ENCODE measurements at places on chromosomes 6 and 20.

DNA sequence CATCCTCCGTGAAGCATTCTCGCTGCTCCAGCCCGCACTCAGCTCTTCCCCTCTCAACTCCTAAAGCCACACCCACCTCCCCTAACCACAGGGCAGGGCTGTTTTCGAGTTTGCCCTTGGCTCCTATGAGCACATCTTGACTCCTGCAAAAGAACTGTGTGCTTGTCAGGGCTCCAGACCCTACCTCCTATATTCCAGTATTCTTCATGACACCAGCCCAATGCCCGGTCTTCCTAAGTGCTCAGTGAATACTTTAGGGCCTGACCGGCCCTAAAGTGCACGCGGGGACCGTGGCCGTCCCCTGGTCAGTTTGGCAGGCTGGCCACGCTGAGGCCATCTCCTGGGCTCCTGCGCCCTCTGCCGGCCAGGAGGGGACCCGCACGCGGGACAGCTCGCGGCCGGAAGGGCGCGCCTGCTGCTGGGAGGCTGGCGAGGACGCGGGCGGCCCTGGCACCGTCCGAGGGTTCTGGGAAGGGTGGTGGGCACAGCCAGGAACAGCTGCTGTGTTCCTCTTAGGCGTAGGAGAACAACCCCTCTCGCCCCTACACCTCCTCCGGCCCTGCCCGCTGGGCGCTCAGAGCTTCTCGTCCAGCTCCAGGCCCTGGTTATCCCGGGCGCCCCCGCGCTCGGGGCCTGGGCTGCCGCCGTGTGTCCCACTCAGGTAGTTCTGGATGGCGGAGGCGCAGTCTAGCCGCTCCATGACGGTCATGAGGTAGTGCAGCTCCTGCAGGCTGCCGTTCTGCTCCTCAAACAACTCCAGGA, 11.0 kb downstream of the UNC5CL start:
- peak overlapping the region; percentile 74 for H3K27ac ChIP-seq
- peak; percentile 89 for DNase-seq
- H3K4me1 ChIP-seq: peaks cover 20% of the 10 kb centered on the region
- H3K27me3 ChIP-seq: no peaks in the 10 kb centered on the region

GRCh38 chr6:106254636-106255035, 70.9 kb downstream of the ATG5 start:
- no peak overlapping the region for H3K4me3 ChIP-seq
- H3K4me1 ChIP-seq: peaks cover 42% of the 10 kb centered on the region
- peaks cover 17% of the 10 kb centered on the region for H3K36me3 ChIP-seq
- DNase-seq: no peak
- H3K27ac ChIP-seq: no peak overlapping the region

GRCh38 chr6:30845183-30845582, 39.1 kb upstream of the DDR1 start:
- no peaks in the 10 kb centered on the region for H3K27me3 ChIP-seq
- no peak for DNase-seq
- H3K4me3 ChIP-seq: no peak overlapping the region

- no peak overlapping the region for H3K27ac ChIP-seq
- no peak overlapping the region for H3K4me3 ChIP-seq
- H3K36me3 ChIP-seq: no peaks in the 10 kb centered on the region
- no peaks in the 10 kb centered on the region for H3K4me1 ChIP-seq
Measured at GRCh38 chr20:23670361-23670760, 18.5 kb downstream of the CST4 start.

DNA sequence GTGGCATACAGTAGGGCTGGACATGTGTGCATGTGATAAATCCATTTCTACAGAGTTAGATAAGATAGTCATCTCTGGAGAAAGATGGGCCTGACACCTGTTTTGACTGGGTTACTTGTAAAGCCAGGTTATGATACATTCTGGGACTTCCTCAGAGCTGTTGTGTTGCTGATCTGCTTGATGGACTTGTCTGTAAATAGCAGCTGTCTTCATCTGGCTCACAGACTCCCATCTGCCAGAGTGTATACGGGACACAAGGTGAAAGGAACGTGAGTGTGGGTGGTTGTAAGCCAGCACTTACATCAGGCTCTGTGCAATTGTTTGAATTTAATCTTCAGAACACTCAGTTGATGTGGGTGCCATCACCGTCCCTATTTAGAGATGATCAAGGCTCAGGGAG, 49.8 kb downstream of the ZDHHC14 start:
- DNase-seq: no peak
- peak overlapping the region; percentile 68 for H3K27ac ChIP-seq
- no peak overlapping the region for H3K4me3 ChIP-seq

GRCh38 chr6:45577836-45578504, 200.2 kb upstream of the SUPT3H start:
- no peak for DNase-seq
- no peak overlapping the region for H3K27ac ChIP-seq
- no peaks in the 10 kb centered on the region for H3K27me3 ChIP-seq
- H3K36me3 ChIP-seq: no peaks in the 10 kb centered on the region

GRCh38 chr6:90952176-90952575, 365.3 kb upstream of the MAP3K7 start:
- no peak overlapping the region for H3K27ac ChIP-seq
- no peaks in the 10 kb centered on the region for H3K36me3 ChIP-seq
- DNase-seq: no peak
- H3K4me3 ChIP-seq: no peak overlapping the region
- H3K27me3 ChIP-seq: peaks cover 2% of the 10 kb centered on the region

- H3K27me3 ChIP-seq: no peaks in the 10 kb centered on the region
- H3K4me1 ChIP-seq: peaks cover 3% of the 10 kb centered on the region
- peaks cover 17% of the 10 kb centered on the region for H3K36me3 ChIP-seq
- no peak for DNase-seq
- no peak overlapping the region for H3K4me3 ChIP-seq
- H3K27ac ChIP-seq: no peak overlapping the region
Measured at GRCh38 chr6:57421503-57421902, 104.1 kb downstream of the PRIM2 start.

DNA sequence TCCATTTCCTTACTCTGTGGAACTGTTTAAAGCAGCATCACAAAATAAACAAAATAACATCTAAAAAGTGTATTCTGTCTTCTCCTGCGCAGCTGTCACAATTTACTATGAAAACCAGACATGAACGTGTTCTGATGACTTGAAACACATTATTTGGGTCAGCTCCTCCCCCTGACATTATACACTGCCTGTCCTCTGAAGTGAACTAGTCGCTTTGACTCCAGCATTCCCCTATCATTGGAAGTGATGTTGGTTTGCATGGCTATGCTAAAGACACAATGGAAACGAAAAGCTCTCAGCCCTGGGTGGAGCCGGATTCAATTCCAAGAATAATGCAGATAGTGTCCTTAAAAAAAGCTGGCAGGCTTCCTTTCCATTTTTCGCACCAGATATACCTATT, 125.9 kb downstream of the FYN start:
- no peak for DNase-seq
- H3K27me3 ChIP-seq: no peaks in the 10 kb centered on the region
- H3K4me3 ChIP-seq: peak overlapping the region; percentile 0
- peaks cover 95% of the 10 kb centered on the region for H3K36me3 ChIP-seq
- peak overlapping the region; percentile 86 for H3K27ac ChIP-seq
- H3K4me1 ChIP-seq: peaks cover 91% of the 10 kb centered on the region

DNA sequence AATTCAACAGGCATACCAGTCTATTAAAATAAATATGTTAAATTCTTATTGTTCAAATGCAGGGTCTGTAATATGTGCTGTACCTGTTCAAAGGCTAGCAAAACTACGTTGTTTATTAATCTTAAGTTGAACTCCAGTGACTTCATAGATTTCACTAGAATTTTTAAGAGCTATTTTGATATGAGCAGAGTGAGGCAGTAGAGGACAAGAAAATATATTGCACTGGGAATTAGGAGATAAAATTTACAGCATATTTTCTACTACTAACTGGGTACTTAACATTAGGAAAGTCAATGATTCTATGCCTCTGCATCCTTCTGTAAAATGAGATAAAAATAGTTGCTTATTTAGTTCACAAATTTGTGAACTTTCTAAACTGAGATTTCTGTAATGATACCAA, 162.2 kb upstream of the BMP5 start:
- H3K36me3 ChIP-seq: no peaks in the 10 kb centered on the region
- no peak for DNase-seq
- no peaks in the 10 kb centered on the region for H3K27me3 ChIP-seq
- no peak overlapping the region for H3K4me3 ChIP-seq
- no peak overlapping the region for H3K27ac ChIP-seq

- no peak overlapping the region for H3K4me3 ChIP-seq
- H3K4me1 ChIP-seq: peaks cover 2% of the 10 kb centered on the region
- peaks cover 51% of the 10 kb centered on the region for H3K27me3 ChIP-seq
- H3K36me3 ChIP-seq: no peaks in the 10 kb centered on the region
Measured at GRCh38 chr6:112308476-112308875, 38.7 kb upstream of the RFPL4B start.

DNA sequence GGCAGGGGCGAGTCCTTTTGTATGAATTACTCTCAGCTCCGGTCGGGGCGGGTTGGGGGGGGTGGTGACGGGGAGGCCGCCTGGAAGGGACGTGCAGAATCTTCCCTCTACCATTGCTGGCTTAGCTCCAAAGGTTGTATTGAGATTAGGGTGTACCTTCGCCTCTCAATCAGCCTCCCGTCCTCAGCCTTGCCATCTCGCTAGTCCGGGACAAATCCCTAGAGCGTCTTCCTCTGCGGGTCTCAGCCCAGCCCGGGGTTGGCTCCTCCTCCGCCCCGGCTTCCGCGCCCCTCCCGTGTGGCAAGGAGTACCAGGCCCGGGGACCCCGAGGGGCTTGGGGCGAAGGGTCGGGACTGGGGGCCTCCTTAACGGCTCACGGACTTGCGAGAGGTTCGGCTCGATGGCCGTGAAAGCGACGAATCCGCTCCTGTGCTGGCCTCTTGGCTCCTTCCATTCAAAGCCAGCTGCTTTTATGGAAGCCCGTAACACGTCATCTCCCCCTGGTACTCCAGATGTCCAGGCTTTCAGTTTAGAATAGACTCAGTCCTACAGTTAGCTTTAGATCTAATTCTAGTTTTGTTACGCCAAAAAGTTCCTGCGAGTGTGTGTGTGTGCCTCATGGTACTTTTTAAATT, 636 bp upstream of the EEF1A1 start:
- peak; percentile 91 for DNase-seq
- H3K27ac ChIP-seq: peak overlapping the region; percentile 99
- peaks cover 74% of the 10 kb centered on the region for H3K36me3 ChIP-seq

GRCh38 chr6:157058574-157058973, 264.7 kb downstream of the TMEM242 start:
- no peak overlapping the region for H3K4me3 ChIP-seq
- H3K4me1 ChIP-seq: peaks cover 68% of the 10 kb centered on the region
- H3K27me3 ChIP-seq: no peaks in the 10 kb centered on the region
- no peak for DNase-seq
- peak overlapping the region; percentile 49 for H3K27ac ChIP-seq
- peaks cover 11% of the 10 kb centered on the region for H3K36me3 ChIP-seq

GRCh38 chr20:20786428-20786827, 74.0 kb upstream of the RALGAPA2 start:
- H3K36me3 ChIP-seq: no peaks in the 10 kb centered on the region
- no peak for DNase-seq
- no peak overlapping the region for H3K27ac ChIP-seq
- H3K4me3 ChIP-seq: no peak overlapping the region
- peaks cover 7% of the 10 kb centered on the region for H3K27me3 ChIP-seq
- H3K4me1 ChIP-seq: no peaks in the 10 kb centered on the region

DNA sequence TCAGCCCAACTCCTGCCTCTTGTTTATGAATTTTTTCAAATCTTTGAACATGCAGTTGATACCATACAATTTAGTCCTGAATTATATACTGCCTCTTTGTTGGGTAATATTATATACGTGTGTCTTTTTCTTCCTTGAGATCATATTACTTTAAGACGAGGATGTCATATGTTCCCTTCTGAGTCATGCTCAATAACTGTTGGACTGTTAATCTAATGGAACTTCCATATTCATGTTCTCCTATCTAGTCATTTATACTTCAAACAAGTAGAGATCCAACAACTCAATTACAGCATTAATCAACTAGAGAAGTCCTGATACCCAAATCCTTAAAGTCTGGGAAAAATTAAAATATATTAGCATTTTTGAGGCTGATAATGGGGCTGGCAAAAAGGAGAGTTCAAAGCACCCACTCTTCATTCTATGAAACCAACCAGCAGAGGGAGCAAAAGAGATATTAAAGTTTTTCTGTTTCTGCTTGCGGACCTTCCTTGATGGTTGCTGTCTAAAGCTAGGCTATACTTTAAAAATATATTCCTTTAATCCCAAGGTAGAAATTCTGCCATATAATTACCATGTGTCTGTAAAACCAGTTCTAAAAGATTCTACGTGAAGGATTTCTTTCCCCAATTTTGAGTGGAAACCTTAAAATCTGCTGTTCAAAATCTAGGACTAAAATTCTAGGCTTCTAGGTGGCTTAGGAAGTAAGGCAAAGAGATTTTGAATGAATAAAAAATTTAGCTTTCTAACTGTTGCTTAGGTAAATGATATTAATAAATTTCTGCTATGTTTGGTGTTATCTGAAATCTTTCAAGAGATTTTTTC, 498.9 kb downstream of the BCKDHB start:
- no peak overlapping the region for H3K4me3 ChIP-seq
- H3K36me3 ChIP-seq: no peaks in the 10 kb centered on the region
- DNase-seq: no peak
- H3K27ac ChIP-seq: no peak overlapping the region
- H3K4me1 ChIP-seq: no peaks in the 10 kb centered on the region
